ENCODE measurements at places on chromosomes 5 and 9.
A peak's percentile ranks its signal among the peaks of the same experiment; 100 is the strongest.

GRCh38 chr5:170297589-170298462 lies at the start of gene LCP2:
Gene LCP2, minus strand, starts transcription at chr5:170297777. Its CDS starts 166 bp downstream, at chr5:170297611.
- DNase-seq = peak; percentile 29

DNA sequence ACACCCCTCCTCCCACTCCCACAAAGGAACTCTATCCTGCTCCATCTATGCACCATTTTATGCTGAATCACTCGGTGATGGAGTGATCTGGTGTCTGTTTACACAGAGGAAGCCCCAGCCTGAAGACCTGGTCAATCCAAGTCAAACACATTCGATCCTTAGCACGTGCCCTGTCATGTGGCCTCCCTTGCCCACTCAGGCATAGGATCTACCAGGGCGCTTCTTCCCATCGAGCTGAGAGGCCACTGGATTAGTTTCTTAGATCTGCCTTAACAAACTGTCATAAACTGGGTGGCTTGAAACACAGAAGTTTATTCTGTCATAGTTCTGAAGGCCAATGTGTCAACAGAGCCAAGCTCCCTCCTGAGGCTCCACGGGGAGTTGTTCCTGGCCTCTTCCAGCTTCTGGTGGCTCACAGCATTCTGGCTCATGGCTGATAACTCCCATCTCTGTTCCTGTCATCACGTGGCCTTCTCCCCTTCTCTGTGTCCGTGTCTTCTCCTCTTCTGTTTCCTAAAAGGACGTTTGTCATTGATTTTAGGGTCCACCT lies 34.2 kb downstream of the FOXI1 start:
- DNase-seq = no peak

DNA sequence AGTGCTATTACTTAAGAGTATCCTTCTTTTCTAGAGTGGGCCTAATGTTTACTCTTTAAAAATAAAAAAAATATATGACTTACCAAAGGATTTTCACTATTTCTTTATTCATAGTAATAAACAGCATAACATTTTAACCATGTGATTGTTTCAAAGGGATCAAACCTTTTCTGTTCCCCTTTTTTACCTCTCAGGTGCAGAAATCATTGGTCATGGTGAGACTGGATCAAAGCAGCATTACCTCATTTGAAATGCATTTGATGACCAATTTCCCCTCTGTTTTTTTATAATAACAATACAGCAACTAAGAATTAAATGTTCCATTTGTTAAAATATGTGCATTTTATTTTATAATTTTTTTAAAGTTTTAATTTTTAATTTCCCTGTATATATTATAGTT lies 598.0 kb upstream of the RGMB start:
- no peak for DNase-seq

DNA sequence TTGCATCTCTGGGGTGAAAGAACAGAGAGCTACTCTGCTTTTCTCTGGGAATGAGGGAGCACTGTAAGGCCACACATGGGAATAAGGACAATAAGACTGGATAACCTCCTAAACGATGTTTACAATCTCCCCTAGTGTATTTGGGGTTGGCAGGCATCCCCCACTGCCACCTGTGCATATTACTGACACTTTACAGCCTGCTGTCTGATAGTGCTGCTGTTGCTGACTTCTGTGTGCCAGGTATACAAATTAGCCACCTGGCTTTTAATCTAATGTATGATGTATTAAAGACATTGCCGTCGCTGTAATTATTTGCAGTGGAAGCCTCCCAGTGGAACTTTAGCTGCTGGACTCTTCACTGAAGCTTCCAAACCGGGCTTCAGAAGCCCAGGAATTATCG lies 4.4 kb upstream of the SHISAL2B start:
- no peak for DNase-seq

GRCh38 chr9:91458906-91459305 lies 35.3 kb upstream of the NFIL3 start:
- DNase-seq = no peak

GRCh38 chr5:53030893-53031292 lies 41.7 kb downstream of the ITGA2 start:
- DNase-seq = no peak

DNA sequence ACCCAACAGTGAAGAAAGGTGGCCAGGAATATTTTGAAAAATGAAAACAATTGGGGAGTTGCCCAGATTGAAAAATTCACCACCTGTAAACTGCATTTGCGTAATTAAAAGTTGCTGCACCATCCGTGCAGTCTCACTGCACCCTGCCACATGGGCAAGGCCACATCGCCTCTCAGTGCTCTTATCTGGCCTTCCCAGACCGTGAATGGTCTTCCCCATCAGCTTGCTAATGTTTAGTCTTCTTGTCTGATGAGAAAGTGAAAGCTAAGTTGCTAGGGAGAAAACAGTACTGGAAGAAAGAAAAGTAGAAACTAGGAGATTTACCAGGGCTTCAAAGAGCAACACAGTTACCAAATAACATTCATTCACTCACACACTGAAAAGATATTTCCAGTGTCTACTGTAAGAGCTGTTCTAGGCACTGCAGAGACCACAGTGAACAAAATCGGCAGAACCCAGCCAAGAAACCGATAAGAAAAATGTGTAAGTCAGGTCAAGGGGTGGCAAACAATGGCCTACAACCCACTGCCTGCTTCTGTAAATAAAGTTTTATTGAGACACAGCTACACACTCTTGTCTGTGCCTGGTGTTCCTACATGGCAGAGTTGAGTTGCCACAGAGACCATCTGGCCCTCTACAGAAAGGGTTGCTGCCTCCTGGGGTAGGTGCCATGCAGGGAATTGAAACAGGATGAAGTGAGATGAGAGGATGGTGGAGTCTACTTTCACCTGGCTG lies 51.2 kb upstream of the CTSL start:
- no peak for DNase-seq

- DNase-seq = no peak
These were observed 3.5 kb upstream of the PHYHD1 start for GRCh38 chr9:128917151-128917849.

DNA sequence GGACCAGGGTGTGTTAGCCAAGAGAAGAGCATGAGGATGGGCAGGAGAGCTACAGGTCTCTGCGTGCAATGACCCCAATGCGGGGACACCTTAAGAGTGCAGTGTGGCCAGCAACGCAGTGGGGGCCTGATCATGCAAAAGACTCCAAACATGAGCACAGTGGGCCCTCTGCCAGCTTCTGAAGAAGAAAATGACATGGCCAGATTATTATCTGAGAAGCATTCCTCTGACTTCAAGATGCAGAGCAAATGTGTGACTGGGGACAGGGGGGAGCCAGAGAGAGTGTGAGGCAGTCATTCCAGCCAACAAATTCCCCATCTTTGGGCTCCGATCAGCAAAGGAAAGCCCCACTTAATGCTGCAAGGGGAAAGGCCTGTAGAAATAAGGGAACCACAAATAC lies 229.4 kb downstream of the CDK5RAP2 start:
- no peak for DNase-seq

- no peak for DNase-seq
These were observed 1.5 kb downstream of the SEPTIN8 start for GRCh38 chr5:132775476-132775961.

DNA sequence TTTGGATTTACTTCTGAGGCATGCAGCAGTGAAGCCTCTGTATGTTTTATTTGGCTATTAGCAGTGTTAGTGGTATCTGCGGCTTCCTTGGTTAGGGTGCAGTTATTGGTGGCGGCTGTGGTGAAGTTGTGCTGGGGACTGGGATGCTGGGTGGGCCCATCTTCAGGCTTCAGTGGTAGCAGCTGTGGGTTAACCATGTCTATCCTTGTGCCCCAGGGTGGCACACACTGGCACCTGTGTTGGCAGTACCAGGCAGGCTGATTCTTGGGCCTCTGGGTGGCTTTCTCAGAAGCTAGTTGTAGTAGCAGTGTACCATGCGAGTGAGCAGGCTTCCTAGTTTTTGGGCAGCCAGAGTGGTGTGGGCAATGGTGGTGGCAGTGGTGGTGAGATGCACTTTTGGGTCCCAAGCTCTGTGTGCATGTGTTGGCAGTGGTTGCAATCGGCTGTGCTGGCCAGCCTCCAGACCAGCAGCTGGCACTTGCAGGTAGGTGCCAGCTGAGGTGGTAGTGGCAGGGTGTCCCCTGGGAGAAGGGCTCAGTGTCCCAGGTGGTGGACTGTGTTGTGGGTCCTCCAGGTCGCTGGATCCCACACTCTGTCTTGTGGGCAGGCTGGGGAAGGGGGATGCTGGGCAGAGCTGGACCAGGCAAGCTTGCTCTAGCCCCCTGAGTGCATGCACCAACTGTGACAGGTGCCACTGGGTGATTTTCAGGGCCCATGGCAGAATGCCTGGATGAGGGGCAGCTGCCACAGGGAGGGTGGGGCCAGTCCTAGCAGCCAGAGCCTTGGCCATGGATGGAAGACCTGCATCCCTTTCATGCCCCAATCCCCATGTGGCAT lies 13.6 kb downstream of the AHRR start:
- no peak for DNase-seq

DNA sequence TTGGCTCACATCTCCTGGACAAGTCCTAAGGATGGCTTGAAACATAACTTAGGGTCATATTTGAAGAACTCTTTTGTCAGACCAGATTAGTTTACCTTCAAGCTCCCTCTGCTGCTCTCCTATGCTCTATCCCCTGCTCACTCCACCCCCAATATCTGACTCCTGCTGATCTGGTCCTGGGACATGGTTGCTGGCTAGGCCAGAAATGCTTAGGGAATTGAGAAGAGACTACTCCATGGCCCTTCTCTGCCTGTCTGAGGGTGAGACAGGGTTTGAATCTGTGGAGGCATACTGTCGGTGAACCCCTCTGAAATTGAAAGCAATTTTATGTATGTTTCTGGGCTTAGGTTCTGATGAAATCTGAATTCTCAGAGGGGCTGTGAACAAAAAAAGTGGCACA lies 3.3 kb downstream of the OTULIN start:
- DNase-seq = no peak

- no peak for DNase-seq
These were observed 966.0 kb upstream of the ACO1 start for GRCh38 chr9:31418419-31418818.

DNA sequence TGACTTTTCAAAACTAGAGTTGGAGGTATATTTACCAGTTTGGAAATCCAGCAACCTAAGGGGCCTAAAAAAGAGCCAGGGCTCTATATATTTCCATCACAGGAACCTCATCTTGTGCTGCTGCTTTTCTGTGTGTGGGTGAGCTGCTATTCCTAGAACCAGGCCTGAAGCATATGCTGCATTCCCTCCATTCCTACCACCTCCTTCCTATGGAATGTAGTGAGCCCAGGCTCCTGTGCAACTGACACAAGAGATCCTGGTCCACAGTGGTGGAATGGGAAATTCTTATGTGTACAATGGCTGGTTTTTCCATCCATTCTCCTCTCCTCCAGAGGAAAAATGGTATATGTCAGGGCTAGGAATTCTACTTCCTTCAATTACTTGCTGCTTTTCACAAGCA lies 39.1 kb downstream of the SPEF2 start:
- no peak for DNase-seq

DNA sequence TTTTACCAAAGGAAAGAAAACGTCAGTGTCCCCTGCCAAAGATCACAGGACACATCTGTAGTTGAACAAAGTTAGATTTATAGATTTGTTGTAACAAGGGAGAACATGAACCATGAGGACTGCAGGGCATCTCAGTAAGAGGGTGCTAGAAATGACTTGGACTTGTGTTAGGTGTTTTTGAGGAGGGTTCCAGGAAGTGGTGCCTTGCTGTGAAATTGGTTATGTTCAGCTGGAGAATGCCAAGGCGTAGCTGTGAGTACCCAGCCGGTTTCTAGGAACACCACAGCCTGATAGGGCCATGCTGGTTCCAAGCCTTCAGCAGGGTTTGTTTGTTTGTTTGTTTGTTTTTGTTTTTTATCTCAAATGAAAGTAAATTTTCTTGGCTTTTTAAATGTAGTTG lies 5.3 kb downstream of the SPEF2 start:
- no peak for DNase-seq

- DNase-seq = no peak
These were observed 122.0 kb downstream of the GDNF start for GRCh38 chr5:37717613-37718431.

DNA sequence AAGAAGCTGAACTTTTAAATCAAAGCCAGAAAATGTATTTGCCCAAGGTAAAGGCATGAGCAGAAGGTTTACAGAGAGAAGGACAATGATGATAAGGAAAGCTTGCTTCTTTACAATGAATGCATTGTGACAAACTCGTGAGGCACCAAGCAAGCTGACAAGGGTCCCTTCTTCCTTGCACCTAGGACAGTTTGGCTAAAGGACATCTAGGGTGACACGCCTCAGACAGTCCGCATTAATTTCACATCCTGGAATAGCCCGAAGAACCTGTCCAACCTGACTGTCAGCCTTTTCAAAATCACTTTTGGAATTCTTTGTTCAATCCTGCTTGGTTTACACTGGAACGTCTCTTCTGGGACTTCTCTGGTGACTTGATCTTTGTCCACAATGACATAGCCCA lies 146.4 kb upstream of the MAP3K1 start:
- DNase-seq = no peak

- DNase-seq = no peak
These were observed 48.1 kb upstream of the SH3PXD2B start for GRCh38 chr5:172502410-172502809.

DNA sequence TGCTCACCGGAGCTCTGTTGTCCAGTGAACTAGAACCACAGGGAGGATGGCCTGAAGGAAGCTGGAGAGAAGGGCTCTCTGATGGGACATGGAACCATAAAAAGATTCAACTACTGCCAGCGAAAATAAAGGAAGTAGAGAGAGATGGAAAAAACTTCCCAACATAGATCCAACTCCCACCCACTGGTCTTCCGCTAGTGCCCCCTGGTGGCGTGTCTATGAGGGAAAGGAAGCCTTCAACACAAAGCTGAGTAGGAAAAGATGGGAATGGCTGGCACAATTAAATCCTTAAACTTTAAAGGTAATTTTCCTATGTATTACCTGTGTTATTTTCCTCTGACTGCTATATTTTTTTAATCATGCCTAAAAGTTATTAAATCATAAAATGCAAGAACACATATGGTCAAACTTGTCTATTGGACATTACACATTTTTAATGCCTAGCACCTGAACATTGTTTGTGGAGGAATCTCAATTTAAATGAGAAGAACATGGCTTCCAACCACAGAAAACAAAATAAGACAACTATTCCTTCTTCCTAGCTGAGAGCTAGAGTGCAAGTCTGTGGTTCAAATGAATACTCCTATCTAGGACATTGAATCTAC lies 51.5 kb downstream of the CEP120 start:
- peak; percentile 8 for DNase-seq

GRCh38 chr5:170302653-170303501 lies 5.3 kb upstream of the LCP2 start:
- peak; percentile 49 for DNase-seq

- DNase-seq = no peak
These were observed 11.4 kb downstream of the MACROH2A1 start for GRCh38 chr5:135387629-135387960.

GRCh38 chr9:125544988-125545651 lies 161.9 kb downstream of the MAPKAP1 start:
- no peak for DNase-seq

DNA sequence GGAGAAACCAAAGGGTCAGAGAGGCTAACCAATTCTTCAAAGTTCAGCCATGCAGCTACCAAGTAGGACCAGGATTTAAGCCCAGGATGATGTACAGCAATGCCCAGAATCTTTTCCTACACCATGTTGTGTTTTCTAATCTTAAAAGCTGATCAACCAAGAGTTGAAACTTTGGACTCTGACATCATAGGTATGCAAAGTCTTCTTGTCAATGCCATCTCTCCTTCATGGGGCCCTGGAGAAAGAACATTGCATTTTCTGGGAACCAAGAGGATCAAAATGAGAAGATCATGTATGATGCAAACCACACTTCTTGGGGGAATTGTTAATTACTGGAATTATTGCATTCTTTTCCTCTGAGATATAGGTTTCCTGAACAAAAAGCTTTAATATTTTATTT lies 54.4 kb upstream of the XPA start:
- no peak for DNase-seq

Measured in activated T-helper 9 cell treated with anti-CD3 and anti-CD28 coated beads, Interleukin-2, amount 50 U/mL, for 16 hours (primary cell).